ENCODE measurements at places on chromosomes 3 and 15. TPM values are rescaled to one million over a fixed set of nuclear protein-coding genes. Genes with fewer than 3 reads are reported as not detected.

CCR5 gene
- not detected for total RNA-seq

GRCh38 chr15:65336493-65337435 lies 32.3 kb downstream of the RNU5B-1 start:
- H3K4me1 ChIP-seq, result no peaks in the 10 kb centered on the region
- H3K4me3 ChIP-seq, result no peak overlapping the region
- no peak overlapping the region for H3K27ac ChIP-seq
- H3K36me3 ChIP-seq, result no peaks in the 10 kb centered on the region

FAM107A gene
- not detected for total RNA-seq

CDC25A gene
- 4.6 TPM for total RNA-seq
